Astrocyte of the spinal cord (primary cell): ENCODE measurements at places on chromosomes 5 and 9.
A peak's percentile ranks its signal among the peaks of the same experiment; 100 is the strongest.

- no peak for DNase-seq
Measured at GRCh38 chr9:89715318-89715858, 110.6 kb downstream of the GADD45G start.

DNA sequence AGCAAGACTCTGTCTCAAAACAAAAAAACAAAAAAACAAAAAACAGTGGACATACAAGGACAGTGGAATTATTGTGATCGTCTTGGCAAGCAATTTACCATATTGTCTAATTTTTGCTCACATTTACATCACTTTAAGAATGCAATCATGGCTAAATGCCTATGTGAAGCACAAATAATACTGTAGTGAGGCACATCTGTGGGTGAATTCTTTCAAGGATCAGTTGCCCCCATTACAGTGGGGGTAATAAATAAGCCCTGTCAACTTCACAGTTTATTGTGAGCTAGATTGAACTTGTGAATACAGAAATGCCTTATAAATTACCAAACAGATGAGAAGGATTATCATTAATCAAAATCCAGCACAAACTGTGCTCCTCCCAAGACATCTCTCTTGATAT is 150.2 kb upstream of the PAPPA start:
- no peak for DNase-seq

GRCh38 chr9:77085416-77085815 is 66.0 kb downstream of the FOXB2 start:
- DNase-seq: no peak

DNA sequence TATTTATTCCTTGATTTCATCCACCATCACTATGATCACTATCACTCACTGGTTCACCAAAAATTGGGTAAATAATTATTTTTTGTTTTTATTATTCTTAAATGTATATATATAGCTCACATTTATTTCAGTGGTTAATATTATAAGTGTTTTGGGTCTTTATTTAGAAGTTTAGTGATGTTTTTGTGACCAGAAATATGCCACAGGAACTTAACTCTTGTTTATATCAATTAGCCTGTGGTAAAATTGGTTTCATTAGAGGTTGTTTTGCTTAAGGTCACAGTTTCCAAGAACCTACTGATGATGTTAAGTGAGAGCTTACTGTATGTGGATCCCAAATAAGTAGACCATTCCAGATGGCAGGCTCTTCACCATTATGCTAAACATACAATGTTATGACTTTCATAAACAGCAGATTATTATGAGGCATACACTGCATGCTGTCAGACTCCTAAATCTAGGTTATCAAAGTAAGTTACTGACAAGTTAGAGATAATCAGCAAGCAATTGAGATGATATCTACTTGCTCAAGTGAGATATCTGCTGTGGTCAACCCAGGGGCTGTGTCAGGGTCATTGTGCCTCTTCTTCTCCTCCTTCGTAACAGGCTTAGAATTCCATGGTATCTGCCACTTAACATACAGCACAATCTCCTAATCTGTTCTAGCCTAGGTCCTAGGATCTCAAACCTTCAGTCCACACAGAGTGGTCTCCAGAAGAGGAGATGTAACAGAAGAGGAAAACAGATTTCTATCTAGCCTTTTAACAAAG is 57.6 kb downstream of the NR3C1 start:
- no peak for DNase-seq

DNA sequence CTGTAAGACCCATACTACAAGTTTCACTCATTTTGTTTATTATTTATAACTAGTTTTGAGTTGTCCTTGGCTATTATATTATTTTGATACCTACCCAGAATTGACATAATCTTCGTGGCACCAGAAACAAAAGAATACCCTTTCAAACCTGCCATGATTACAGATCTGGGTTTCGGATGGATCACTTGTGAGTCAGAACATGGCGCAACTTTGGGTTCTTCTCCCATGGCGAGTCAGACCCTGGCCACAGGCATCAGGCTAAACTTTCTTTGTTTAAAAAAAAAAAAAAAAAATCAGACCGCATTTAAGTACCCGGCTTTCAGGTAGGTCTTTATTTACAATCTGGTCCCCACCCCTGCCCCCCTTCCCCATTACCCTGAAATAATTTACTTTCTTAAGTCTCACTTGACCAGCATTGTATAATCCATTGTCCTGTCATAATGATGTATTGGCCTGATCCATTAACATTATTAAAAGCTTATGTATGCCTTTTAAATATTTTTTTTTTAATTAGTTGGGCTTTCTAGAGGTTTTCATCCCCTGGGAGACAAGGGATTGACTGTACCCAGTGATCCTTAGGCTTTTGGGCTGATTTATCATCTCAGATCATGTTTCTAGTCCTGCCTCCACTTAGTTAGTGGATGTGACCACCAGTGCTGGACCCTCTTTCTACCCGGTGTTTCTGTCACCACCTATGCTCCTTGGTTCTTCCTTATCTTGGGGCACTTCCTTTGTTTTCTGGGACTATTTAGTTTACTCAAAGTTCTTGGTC is 43.9 kb downstream of the F2RL2 start:
- no peak for DNase-seq

DNA sequence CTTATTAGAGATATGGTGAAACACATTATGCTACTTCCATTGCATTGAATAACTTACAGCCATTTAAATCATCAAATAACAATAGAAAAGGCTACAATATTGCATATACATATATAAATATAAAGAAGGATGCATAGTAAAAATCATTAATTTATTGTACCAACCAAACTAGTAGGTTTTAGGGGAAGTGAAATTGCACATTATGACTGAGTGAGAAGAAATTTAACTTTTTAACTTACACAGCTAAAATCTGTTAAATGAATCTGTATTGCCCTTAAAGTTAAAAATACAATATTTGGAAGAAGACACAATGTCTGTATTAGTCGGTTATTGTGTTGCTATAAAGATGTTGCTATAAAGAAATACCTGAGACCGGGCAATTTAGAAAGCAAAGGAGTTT is 2073.7 kb upstream of the ACO1 start:
- DNase-seq: no peak

DNA sequence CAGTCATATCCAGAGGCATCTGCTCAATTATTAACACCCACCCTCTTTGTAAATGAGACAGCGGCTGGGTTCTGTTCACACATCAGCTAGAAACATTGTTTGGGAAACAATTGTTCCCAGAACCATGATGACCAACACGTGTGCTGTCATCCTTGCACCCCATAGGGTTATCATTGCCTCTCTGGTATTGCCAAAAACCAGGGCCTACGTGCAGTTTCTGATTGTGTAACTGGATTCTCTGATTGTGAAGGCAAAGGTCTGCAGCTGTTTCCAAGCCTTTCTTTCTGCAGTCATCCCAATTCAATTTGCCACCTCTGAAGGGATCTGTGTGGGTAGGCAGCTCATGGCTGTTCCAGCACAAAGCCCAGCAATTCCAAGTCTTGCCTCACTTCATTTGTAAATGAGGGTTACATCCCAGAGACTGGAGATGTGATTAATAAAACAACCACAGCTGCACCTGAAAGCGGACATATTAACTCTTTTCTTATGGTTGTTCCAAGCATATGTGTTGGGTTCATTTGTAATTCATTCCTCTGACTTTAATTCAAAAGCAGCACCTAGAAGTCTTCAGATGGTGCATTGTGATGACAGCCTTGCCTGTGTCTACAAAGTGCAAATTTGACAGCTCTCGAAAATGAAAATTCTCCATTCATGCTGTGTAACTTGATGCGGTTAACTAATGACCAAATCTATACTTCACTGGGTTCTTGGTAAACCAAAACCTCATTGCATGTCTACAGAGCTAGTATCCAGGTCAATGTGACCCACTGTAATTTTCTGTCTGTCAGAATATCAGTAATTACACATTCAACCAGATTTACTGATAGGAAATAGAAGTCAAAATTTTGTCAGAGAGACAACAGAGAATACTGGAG is 66.6 kb downstream of the YIPF5 start:
- DNase-seq: no peak

GRCh38 chr5:8993031-8993430 is 552.8 kb downstream of the SEMA5A start:
- no peak for DNase-seq

DNA sequence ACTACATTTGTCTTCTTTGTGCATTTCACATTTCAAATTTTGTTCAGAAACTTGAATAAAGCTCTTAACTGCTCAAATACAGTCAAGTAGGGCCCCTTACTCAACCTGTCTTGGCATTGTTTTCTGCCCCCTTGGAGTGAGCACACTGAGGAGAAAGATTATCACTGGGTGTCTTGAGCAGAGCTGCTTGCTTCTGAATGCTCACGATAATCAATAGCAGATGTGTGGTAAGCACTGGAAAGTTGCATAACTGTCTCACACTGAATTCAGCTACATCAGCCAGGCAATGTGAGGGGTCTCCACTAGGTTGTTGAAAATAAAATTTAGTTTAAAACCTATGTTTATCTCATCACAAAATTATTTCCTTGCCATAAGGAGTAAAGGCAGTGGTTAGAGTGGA is 7.8 kb upstream of the TNFAIP8 start:
- peak; percentile 56 for DNase-seq

- peak; percentile 99 for DNase-seq
Measured at GRCh38 chr5:149485655-149486615, 65.3 kb downstream of the CSNK1A1 start.

DNA sequence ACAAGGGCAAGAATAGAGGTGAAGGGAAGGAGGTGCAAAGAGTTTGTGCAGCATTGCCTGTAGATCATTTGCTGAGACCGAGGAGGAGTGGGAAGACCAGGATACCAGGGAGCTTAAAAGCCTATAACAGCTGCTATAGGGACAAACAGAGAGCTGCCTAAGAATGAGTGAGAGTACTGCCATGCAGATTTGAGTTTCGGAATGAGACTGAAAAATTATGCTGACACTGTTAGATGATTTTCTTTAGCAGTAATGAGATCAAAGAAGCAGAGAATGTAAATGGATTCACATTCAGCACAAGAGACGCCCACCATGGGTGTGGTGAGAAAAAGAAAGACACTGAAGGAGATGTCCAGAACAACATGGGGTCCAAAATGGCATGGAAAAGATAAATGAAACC is 69.7 kb downstream of the EPB41L4A start:
- DNase-seq: no peak

DNA sequence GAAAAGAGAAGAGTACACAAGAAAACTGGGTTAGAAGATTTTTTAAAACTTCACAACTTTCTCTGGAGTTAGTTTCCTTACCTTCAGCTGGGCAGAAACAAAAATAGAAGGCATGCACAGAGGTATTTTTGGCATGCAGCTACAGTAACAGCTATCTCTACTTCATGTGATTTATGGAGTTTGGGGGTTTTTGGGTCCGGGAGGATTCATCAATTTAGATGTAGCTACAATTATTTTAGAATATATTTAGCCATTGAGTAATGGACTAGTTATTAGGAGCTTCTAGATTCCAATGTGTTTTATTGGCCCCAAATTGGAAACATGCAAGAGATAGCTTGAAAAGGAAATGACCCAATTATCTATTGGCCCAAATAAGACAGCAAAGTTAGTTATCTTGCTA is 91.6 kb upstream of the TNFAIP8 start:
- DNase-seq: no peak

DNA sequence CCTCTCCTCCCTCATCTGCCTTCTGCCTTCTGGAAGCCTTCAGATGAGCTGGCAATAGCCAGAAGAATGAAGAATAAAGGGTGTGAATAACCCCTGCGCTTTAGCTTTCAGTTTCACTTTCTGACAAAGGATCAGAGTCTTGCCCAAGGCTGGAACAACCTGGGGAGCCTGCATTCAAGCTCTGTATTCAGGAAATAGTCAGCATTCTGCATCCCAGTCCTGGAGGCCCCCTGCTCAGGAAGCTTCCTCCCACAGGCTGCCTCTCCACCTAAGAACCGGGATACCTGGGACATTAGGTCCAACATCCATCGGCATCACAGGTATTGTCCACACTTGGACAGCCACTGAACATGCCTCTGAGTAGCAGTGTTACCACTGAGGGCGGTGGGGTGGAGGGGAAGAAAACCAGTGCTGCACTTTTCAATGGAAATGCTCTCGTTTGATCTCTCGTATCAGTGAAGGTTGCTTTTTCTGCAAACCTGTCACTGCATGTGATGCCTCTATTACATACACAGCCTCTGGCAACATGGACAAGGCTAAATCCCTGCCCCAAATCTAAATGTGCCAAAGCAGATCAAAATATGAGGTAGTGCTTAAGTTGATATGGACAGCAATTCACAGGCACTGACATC is 39.8 kb upstream of the ACO1 start:
- DNase-seq: peak; percentile 43

DNA sequence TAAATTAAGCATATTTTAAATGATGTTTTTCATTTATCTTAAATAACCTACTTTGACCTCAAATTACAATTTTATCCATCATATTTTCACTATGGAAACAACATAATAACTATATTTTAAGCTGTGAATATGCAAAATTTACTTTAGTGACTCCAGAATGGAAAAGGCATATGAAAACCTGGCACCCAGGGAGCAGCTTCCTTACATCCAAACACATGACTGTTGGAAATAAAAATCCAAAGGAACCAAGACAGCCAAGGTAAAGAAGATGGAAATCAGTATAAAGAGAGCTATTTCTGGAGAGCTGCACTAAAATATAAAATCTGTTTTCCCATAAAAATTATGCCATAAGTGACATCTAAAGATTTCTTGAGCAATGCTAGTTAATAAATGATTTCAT is 140.3 kb upstream of the FTMT start:
- no peak for DNase-seq

GRCh38 chr9:70573308-70573707 is 158.9 kb upstream of the KLF9 start:
- no peak for DNase-seq

DNA sequence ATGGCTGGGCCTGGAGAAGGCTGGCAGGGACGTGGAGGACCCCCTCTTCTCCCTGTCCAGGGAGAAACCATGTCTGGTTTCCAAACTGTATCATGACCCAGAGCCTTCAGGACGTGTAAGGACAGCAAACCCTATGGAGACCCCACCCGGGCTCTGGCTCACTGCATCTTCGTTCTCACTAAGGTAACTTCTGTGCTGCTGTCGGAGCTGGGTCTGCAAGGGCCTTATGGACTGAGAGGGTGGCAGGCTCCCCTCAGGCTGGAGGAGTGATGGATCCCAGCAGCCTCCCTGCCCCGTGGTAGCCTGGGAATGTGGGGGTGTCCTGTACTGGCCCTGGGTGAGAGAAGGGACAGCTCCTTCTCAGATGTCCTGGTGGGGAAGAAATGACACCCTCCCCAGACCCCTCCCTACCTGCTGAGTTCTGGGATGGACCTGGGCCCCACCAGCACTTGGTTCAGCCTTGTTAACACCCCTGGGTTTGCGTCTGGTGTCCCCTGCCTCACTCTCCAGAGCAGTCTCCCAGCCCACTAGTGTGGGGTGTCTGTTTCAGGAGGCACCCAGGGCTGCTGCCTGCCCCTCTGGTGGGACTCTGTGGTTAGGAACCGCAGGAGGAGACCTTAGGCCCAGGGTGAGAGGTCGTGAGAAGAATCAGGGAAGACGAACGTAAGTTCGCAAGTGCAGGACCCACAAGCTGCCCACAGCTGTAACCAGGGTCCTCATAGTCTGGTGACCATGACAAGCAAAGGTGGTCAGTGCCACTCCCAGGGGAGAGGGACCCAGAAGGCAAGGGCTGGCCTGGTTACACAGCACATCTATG is 6.6 kb downstream of the SPATA31E1 start:
- no peak for DNase-seq

GRCh38 chr5:132674671-132675506 is 1.1 kb downstream of the IL4 start:
- peak; percentile 96 for DNase-seq
